Cortex of kidney (tissue), 1 donor: ENCODE measurements at places on chromosomes 5 and 9.

GRCh38 chr5:102834438-102834964 lies 79.4 kb downstream of the PAM start:
- no peak for DNase-seq

DNA sequence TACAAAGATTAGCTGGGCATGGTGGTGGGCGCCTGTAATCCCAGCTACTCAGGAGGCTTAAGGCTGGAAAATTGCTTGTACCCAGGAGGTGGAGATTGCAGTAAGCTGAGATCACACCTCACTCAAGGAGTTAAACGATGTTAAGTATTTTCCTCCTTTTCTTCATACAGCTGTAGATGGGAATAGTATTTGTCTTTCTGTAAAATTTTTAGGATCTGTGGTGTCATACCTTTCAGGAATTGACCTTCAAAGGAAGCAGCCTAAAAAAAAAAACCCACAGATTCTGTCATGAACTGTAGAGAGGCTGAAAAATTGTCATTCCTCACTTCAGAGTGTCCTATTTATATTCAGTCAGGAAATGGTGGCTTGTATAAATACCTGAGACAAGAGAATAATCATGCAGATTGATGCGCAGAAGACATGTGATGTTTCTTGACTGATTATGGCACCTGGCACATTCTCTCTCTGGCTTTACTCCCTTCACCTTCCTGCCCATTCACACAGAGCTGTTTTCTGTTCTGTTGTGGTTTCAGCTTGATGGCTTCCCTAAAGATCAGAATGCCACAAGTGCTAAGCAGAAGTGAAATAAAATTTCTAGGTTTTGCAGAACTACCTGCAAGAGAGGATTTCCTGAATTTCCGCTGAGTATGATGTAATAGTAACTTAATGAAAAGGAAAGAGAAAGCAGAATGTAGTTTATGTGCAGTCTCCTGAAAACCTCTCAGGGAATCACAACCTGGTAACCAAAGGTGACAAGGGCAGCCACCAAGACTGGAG lies 3.8 kb downstream of the IFNA1 start:
- no peak for DNase-seq

GRCh38 chr5:98111686-98112085 lies 661.8 kb upstream of the RGMB start:
- DNase-seq: no peak

GRCh38 chr5:138925090-138925635 lies 50.0 kb upstream of the LRRTM2 start:
- DNase-seq: no peak

GRCh38 chr5:72452515-72453245 lies 54.5 kb downstream of the ZNF366 start:
- no peak for DNase-seq

GRCh38 chr9:130561056-130561455 lies 18.3 kb upstream of the FUBP3 start:
- no peak for DNase-seq
